ENCODE measurements at places on chromosomes 3 and 15. TPM values are rescaled to one million over a fixed set of nuclear protein-coding genes. Genes with fewer than 3 reads are reported as not detected.

OPA1 gene
- 62.5 TPM for total RNA-seq

WDR53 gene
- 8.9 TPM for total RNA-seq

CCR3 gene
- total RNA-seq, result 0.94 TPM

CTXN2 gene
- not detected for total RNA-seq

SLC2A2 gene
- not detected for total RNA-seq

ZMYND10 gene
- total RNA-seq, result 0.70 TPM

SLC6A20 gene
- total RNA-seq, result not detected

GOLGA8S gene
- total RNA-seq, result not detected

B3GALNT1 gene
- total RNA-seq, result 8.2 TPM

DNAH12 gene
- total RNA-seq, result under 0.01 TPM

STRA6 gene
- 26.2 TPM for total RNA-seq

CCPG1 gene
- total RNA-seq, result 56.9 TPM

CATSPER2 gene
- total RNA-seq, result 0.45 TPM

SH3BP5 gene
- total RNA-seq, result 30.6 TPM

LOXL1 gene
- total RNA-seq, result 130 TPM

RTP3 gene
- not detected for total RNA-seq

ARL14 gene
- total RNA-seq, result not detected

TM6SF1 gene
- total RNA-seq, result 3.3 TPM

CLDN1 gene
- total RNA-seq, result 0.12 TPM

CD276 gene
- 183 TPM for total RNA-seq

PTPN23 gene
- total RNA-seq, result 9.8 TPM

KY gene
- total RNA-seq, result 1.9 TPM

FRMD5 gene
- total RNA-seq, result 15.4 TPM

UROC1 gene
- not detected for total RNA-seq

MYZAP gene
- not detected for total RNA-seq

LRRN1 gene
- total RNA-seq, result not detected

ROBO2 gene
- 4.9 TPM for total RNA-seq

TNFAIP8L3 gene
- 16.5 TPM for total RNA-seq

SEMA3G gene
- not detected for total RNA-seq

PATL2 gene
- total RNA-seq, result 0.82 TPM

MESP1 gene
- total RNA-seq, result 0.15 TPM

PSTPIP1 gene
- total RNA-seq, result 1.4 TPM

CHRNA3 gene
- not detected for total RNA-seq

LRRC31 gene
- total RNA-seq, result not detected

All from smooth muscle cell of the coronary artery (primary cell).